Thymus (tissue), 14 donors: ENCODE measurements at places on chromosomes 3 and 15. TPM values are rescaled to one million over a fixed set of nuclear protein-coding genes. Genes with fewer than 3 reads are reported as not detected.

DNA sequence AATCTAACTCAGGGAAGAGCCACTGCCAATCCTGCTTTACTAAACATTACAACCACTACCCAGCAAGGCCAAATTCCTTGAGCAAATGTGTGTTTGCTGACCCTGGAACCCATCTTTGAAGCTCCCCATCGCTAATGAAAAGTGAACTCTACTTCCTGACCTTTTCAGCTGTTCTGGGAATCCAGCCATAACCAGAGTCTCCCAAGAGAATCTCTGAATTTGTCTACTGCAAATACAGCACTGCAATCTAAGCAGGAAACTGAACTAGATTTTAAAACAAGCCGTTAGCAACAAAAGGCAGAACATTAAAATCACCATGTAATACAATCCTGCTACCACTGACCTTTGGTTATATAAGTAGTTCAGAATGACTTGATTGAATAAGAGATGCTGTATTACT is 309.2 kb downstream of the MAGI1 start:
- H3K36me3 ChIP-seq = no peaks in the 10 kb centered on the region
- H3K27me3 ChIP-seq = no peaks in the 10 kb centered on the region
- H3K27ac ChIP-seq = no peak overlapping the region

DNA sequence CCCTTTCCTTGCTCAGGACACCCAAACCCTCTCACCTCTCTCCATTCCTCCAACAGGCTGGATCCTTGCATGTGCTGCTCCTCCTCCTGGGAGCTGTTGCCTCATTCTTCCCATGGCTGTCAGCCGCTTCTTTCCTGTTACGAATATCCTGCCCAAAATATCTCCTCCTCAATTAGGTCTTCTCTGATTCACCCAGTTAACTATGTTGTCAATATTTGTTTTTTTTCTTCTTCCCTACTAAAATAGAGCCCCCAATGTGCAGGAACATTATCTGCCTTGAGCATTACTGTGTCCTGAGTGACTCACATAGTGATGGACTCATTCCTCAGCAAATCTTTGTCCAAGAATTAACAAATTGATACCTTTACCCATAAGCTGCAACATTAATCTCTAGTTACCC is 357.2 kb downstream of the CLSTN2 start:
- H3K4me3 ChIP-seq = no peak overlapping the region
- no peak for DNase-seq
- H3K36me3 ChIP-seq = no peaks in the 10 kb centered on the region

DNA sequence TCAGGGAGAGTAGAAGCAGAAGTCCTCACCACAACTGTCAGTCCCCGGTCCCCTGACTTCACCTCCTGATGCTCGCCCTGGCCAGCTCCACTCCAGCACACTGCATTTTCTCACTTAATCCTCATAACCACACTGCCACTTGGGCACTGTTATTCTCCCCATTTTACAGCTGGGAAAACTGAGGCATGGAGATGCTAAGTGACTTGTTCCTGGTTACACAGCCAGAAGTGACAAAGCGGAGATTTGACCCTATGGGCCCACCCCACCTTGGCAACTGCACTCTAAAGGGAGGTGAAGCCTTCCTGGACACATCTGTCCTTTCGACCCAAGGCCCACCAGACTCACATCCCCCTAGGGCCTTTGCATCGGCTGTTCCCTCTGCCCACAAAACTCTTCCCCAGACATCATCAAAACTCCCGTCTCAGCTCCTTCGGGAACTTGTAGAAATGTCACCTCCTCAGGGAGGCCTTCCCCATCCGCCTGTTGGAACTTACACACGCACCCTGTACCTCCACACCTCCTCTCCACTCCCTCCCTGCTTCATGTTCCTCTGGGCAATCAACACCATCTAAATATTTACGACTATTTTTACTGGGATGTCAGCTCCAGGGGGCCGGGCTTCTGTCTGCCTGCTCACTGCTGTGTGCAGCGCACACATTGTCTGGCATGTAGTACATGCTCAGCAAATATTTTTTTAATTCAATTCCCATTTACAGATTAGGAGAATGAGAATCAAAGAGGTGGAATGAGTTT is 3.1 kb downstream of the GRIP2 start:
- H3K4me3 ChIP-seq = no peak overlapping the region
- H3K27me3 ChIP-seq = peaks cover 2% of the 10 kb centered on the region
- H3K36me3 ChIP-seq = no peaks in the 10 kb centered on the region
- H3K4me1 ChIP-seq = no peaks in the 10 kb centered on the region

ERC2 gene
- polyA plus RNA-seq = 0.50 TPM

GRCh38 chr3:177802151-177802900 is 605.0 kb upstream of the TBL1XR1 start:
- H3K27ac ChIP-seq = no peak overlapping the region
- no peaks in the 10 kb centered on the region for H3K36me3 ChIP-seq
- no peak overlapping the region for H3K4me3 ChIP-seq
- H3K4me1 ChIP-seq = peaks cover 3% of the 10 kb centered on the region

TGM4 gene
- 0.62 TPM for polyA plus RNA-seq

HOMER2 gene
- 5.7 TPM for polyA plus RNA-seq

- H3K36me3 ChIP-seq = no peaks in the 10 kb centered on the region
- no peaks in the 10 kb centered on the region for H3K27me3 ChIP-seq
- no peak overlapping the region for H3K4me3 ChIP-seq
- no peak overlapping the region for H3K27ac ChIP-seq
These were observed 32.6 kb downstream of the STT3B start for GRCh38 chr3:31565288-31565687.

DNA sequence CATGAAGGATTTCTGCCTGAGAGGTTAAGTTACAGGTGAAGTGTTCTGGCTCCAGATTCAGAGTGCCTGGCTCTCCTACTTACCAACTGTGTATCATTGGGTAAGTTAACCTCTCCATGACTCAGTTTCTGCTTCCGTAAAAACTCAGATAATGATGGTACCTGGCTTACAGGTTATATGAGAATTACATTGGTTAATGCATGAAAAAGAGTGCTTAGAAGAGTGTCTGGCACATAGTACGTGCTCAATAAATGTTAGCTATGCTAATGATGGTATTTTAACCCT is 23.8 kb downstream of the CFAP161 start:
- H3K4me1 ChIP-seq = peaks cover 3% of the 10 kb centered on the region
- DNase-seq = no peak
- H3K27me3 ChIP-seq = no peaks in the 10 kb centered on the region
- H3K36me3 ChIP-seq = no peaks in the 10 kb centered on the region
- H3K27ac ChIP-seq = no peak overlapping the region
